Heart left ventricle (tissue), 16 donors: ENCODE measurements at places on chromosomes 4 and X. TPM values are rescaled to one million over a fixed set of nuclear protein-coding genes. Genes with fewer than 3 reads are reported as not detected.

DNA sequence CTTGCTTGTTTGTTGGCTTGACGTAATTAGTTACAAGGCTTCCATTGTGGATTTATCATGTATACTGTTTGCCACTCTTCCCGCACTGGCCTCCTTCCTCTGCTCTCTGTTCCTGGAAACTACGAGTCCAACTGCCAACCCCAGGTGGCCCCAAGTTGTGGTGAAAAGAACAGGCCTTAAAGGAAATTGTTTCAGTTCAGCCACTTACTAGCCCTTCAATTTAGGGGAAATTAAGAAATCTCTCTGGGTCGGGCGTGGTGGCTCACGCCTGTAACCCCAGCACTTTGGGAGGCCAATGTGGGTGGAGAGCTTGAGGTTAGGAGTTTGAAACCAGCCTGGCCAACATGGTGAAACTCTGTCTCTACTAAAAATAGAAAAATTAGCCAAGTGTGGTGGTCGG, 28.0 kb downstream of the RBM47 start:
- no peak for DNase-seq

DNA sequence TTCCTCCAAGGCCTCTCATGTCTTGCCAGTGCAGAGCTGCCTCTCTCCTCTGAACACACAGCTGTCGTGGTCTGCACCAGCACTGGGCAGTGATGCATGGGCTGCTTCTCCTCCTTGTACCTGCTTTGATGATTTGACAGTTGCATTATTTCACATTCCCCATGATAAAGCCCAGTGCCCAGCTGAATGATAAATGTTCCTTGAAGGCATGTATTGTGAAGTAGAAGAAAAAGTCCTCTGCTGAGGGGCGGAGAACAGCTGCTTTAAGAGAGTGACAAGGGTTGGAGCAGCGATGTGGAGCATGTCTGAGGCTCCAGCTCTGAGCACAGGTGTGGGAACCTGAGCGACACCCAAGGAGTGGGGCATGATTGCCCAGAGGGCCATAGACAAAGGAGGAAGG, 21.1 kb upstream of the TRIM2 start:
- no peak for DNase-seq

- DNase-seq: no peak
Observed at GRCh38 chrX:120450163-120450562, 18.9 kb downstream of the LAMP2 start.

DNA sequence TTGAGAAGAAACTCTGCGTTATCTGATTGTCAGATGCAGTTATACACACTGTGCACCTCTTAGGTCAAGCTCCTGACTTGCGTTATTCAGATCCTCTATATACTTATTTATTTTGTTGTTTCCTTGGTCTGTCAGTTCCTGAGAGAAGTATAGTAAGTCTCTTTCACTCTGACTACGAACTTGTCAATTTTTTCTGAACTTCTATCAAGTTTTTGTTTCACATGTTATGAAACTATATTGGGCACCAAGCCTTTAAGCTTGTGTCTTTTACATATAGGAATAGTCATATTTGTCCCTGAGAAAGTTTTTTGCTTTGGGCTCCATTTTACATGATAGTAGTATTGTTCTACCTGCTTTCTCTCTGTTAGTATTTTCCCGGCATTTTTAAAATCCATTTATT, 31.7 kb downstream of the ZNF275 start:
- no peak for DNase-seq

DNA sequence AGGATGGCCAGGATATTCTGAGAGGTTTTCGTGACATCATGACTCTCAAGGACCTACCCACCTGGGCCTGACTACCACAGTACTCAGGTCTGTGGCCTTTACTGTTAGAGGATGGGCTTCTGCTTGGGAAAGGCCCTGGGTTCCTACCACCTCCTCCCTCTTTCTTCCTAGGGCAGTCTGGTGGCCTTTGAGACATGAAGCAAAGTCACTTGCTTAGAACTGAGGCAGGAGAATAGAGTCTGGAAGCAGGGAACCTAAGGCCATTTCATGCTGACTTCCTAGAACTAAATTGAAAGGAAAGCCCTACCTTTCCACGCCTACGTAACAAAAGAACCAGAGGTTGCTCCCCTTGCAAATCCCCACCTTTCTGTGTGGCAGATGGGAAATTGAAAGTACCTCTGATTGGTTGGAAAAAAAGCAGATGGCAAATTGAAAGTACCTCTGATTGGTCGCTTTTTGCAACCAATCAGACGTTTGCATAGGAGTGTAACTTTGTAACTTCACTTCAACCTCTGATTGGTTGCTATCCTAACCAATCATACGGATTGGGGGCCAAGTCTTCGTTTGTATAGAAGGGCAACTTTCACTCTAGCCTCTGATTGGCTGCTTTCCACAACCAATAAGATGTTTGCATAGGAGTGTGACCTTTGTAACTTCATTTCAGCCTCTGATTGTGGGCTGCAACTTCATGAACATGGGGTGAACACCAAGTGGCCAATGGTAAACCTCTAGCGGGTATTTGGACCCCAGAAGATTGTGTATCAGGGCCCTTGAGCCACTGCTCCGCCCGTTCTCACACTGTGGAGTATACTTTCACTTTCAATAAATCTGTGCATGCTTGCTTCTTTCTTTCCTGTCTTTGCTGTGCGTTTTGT, 9.9 kb upstream of the AKAP14 start:
- DNase-seq: no peak

- DNase-seq: no peak
Observed at GRCh38 chr4:90824266-90825150, 697.3 kb downstream of the CCSER1 start.

DNA sequence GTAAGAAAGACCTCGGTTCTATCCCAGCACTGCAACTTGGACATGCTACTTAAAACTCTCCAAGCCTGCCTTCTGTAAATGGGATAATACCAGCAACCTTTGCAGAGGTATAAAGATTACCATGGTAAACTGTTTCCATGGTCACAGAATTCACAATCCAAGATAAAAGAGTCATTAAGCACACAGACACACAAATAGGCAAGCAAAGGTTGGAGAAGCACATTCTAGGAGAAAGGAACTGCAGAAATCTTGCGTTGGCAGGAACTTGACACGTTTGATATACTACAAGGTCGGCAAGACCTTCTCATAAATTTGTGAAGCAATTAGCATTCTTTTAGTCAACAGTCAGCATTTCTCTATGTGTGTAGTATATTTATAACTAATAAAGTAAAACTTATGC, 12.3 kb upstream of the CHRNA9 start:
- no peak for DNase-seq

- DNase-seq: no peak
Observed at GRCh38 chr4:17654701-17655100, 40.3 kb downstream of the MED28 start.

- no peak for DNase-seq
Observed at GRCh38 chrX:10524578-10524977, 95.8 kb downstream of the MID1 start.

DNA sequence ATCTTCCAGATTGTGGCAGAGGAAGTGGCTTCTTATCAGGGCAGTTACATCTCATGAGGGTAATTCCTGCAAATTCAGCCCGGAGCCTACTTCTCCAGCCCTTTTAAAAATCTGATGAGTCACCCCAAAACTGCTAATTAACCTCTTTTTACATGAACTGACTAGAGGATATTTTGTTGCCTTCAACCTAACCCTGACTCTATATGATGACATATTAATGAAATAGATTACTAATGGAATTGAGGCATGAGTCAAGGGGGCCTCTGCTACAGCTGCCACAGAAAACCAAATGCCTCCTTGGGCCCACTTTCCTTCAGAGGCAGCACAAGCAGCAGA, 72.5 kb downstream of the QRFPR start:
- DNase-seq: no peak

GRCh38 chr4:113407409-113407808, 354.1 kb downstream of the CAMK2D start:
- DNase-seq: no peak

DNA sequence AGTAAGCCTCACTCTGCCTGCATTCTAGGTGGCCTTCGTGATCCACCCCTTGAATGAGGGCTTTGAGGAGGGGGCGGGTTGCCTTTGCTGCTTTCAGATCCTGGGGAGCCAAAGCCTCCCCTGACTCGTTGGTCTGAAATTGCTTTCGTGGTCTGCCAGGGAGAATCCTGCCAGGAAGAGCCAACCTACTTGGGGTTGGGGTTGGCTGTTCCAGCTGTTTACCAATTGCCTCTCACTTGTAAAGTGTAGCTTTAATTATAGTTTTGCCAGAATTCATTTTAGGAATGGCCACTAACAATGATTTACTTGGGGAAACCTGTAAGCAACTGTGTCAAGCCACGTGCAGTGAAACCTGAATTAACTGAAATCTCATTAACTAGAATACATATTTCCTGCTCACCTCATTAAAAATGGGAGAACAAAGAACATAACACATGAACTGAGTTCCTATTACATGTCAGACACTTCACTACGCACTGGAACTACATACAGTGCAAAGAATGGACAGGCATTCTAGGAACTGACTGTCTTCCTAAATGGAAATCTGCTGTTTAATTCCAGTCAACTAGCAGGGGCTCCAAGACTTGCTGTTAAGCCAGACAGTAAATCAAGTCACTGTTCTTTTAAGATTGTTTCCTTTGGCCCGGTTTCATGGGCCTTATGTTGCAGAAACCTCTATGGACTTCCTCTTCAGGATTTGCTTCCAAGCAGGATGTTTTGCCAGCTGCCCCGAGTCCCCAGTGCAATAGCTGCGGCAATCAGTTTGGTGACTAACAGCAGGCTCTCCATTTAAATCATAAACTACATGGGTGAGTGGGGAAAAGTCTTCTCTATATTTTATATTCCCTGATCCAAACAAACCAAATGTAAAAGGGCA, 16.4 kb upstream of the NKRF start:
- peak; percentile 61 for DNase-seq

- no peak for DNase-seq
Observed at GRCh38 chr4:159384632-159385031, 281.8 kb downstream of the RAPGEF2 start.

- DNase-seq: no peak
Observed at GRCh38 chr4:141560056-141560455, 76.3 kb upstream of the IL15 start.

DNA sequence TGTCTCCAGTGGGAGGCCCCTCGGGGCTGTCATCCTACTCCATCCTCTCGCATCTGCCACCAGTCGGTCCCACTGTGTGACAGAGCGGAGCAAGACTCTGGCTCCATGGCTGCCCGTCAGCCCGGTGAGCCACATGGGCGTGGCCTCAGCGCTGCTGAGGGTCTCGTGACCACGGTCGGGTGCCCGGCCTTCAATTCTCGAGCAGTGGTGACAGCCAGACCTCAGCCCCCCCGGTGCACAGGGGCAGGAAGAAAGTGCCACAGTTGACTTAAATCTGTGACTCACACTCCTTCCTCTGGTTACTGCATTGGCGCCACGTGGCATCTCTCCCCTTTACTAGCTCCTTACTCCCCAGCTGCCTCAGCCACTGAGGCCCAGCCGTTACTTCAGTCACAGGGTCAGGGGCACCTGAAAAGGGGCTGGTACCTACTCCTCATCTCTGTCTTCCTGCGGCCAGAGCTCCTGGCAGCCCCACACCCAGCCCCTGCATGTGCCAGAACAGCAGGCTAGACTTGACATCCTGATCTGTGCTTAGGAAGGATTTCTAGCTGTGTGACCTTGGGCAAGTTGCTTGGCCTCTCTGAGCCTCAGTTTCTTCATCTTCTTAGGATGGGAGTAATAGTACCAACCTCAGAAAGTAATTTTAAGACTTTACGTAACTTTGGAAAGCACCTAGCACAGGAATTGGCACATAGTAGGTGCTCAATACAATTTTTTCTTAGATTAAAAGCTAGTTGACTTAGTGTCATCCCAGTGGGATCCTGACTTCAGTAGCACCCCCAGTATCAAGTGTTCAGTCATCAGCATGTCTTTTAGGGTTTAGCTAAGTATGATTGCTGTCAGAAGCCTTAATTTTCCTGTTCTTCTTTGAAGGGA, 66.1 kb downstream of the TNIP2 start:
- no peak for DNase-seq

GLRB gene
- 9.8 TPM for total RNA-seq

MUC7 gene
- not detected for total RNA-seq

DUSP21 gene
- total RNA-seq: not detected

EDA2R gene
- total RNA-seq: 2.9 TPM

IL3RA gene
- total RNA-seq: 4.4 TPM
